Umbilical cord (tissue), 2 donors: ENCODE measurements at places on chromosomes 1 and 21.
A peak's percentile ranks its signal among the peaks of the same experiment; 100 is the strongest.

- no peak for DNase-seq
Measured at GRCh38 chr1:214633686-214634085, 30.7 kb downstream of the CENPF start.

DNA sequence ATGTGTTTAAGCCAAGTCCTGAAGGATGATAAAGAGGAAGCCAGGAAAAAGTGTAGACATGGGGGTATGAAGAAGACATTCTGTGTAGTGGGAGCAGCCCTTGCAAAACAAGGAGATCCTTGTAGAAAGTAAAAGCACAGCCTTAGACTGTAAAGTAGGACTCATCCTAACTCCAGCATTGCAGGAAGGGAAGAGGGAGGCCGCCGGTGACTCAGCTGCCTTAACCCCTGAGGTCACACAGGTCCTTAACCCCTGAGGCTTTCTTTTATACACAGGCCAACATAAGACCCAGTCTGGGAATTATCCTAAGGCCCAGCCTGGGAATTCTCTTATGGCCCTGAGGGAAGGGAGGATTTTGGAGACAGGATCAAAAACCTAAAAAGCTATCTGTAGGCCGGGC lies 18.0 kb downstream of the PGM1 start:
- DNase-seq, result no peak

DNA sequence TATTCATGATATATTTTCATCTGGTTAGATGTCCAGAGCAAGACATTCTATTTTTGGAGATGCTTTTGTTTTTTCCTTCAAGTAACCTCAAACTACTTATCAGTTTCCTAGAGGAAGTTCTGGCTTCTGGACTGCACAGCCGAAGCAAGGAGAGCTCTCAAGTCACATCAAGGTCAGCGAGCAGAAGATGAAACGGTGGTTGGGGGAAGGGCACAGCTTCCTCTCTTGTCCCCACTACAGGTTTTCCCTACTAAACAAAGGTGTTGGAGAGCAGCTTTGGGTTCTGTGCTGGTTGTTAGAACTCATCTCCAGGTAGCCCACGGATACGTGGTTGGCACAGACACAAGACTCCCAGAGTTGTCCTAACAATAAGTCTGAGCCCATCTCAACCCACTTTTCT lies 5.1 kb upstream of the PLEKHO1 start:
- DNase-seq, result no peak

- peak; percentile 93 for DNase-seq
Measured at GRCh38 chr1:119358636-119359035, 9.9 kb upstream of the HAO2 start.

DNA sequence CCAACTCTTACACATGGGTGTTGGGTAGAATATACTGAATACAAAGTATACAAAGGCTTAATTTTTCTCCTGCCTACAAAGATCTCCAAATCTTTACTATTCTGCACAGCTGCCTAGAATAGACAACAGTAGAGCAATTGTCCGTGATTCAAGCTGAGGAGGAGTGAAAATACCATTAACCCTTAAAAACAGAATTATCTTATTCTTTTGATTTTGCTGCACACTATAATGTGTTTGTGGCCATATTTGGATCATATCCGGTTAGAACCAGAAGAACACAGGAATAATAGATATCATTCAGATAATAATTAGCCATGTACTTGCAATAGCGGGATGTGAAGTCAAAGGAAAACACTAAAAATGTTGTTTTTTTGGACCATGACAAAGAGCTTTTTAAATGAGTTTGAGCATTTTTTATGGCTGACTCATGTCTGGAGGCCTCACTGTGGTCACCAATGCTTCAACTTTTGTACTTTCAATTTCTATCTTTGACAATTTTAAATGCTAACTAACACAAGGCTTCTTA lies 197.6 kb upstream of the FOXD3 start:
- DNase-seq, result peak; percentile 26

GRCh38 chr1:222987674-222988076 lies 155.4 kb downstream of the TLR5 start:
- DNase-seq, result no peak

DNA sequence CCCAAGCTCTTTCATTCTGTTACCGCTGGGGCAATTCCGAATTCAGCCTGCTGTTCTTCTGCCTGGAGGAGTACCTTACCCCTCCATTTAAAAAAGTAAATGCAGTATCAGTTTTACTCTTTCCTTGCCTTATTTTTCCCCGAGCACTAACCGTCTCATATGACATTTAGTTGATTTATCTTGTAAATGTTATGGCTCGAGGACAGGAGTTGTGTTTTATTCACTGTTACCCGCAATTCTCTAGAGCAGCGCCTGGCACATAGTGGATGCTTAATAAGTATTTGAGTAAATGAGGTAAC lies 425 bp upstream of the TADA1 start:
- DNase-seq, result no peak

- DNase-seq, result no peak
Measured at GRCh38 chr1:37156646-37157045, 122.3 kb upstream of the GRIK3 start.

DNA sequence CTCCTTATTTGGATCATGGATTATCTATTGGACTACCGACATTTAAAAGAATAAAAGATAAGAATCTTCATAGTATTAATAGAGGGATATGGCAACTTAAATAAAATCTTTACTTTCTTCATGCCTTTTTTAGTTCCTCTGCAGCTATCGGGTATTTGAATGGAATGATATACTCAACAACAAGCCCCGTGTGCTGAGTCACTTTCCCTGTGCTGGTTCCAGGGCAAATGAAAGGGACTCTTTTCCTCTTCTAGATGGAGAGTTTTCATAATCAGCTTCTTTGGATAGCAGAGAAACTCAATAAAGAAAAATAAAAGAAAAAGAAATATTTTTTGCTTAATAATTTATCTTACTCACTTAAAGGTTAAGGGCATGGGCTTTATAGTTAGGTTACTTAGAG lies 213.7 kb downstream of the LRRC40 start:
- DNase-seq, result no peak

GRCh38 chr1:206545351-206545750 lies 38.0 kb downstream of the RASSF5 start:
- DNase-seq, result no peak

- DNase-seq, result peak; percentile 84
Measured at GRCh38 chr21:17491716-17492414, 21.0 kb upstream of the CXADR start.

GRCh38 chr1:243336163-243336562 lies 80.3 kb downstream of the SDCCAG8 start:
- DNase-seq, result no peak

DNA sequence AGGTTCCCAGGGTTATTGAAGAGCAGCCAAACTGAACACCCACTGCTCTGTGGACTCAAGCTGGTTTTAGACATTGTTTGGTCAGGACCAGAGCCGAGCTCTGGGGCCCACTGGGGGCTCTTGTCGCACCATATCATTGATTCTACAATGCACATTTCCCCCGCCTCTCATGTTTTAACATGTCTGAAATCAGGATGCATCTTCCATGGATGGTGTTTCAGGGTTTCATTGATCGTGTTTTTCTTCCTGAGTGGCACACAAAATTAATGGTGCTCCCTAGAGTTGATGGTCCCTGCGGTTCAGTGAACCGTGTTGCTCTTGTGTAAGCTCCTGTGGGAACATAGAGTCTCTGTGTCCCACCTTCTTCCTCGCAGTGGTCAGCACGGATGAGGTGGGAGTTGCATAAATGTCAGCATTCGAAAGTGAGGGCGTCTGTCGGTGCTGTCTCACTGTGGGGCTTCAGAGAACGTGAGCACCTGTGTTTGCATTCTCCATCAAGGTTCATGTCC lies 38.3 kb downstream of the GALNT2 start:
- DNase-seq, result no peak

- no peak for DNase-seq
Measured at GRCh38 chr1:37622131-37622530, 12.6 kb downstream of the RSPO1 start.

- DNase-seq, result no peak
Measured at GRCh38 chr1:89710498-89711139, 77.7 kb downstream of the LRRC8C start.

- no peak for DNase-seq
Measured at GRCh38 chr1:21834666-21835065, 22.6 kb downstream of the LDLRAD2 start.

DNA sequence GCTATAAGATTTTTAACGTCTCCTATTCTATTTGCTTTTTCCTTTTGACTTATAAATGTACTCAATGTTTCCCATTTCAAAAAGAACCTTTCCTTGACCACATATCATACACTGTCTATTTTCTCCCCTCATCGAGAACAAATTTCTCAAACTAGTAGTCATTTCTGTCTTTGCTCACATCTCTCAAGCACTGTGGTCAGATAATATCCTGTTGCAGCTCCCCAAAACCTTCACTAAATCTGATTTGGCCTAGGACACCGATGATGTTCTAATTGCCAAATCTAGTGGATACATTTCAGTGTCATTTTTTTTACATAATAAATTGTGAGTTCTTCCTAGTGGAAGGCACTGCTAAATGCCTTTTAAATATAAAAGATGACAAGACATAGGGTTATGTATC lies 19.4 kb downstream of the CXADR start:
- DNase-seq, result no peak

GRCh38 chr1:224767031-224767430 lies 150.9 kb downstream of the CNIH3 start:
- no peak for DNase-seq

- no peak for DNase-seq
Measured at GRCh38 chr1:151344291-151344690, 2.8 kb downstream of the RFX5 start.

- DNase-seq, result no peak
Measured at GRCh38 chr1:79264975-79265818, 258.7 kb upstream of the ADGRL4 start.

DNA sequence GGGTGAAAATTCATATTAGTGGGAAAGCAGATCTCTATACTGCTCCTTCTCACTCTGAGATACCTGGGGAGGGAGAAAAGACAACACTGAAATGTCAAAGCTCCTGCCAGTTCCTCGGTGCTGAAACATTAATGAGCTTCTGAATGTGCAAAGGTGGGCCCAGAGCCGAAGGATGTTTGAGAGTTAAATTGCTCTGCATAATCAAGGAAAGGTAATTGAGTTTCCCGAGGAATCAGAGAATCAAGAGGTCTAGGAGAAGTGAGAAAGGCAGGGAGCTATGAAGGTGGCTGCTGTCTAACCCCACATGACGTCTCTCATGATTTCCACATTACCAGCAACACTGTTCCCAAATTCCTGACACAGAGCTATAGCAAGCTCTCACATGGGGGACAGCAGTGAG lies 346.7 kb downstream of the SMYD3 start:
- DNase-seq, result no peak

- DNase-seq, result no peak
Measured at GRCh38 chr1:218748071-218748470, 402.9 kb downstream of the TGFB2 start.

GRCh38 chr1:158008630-158009029 lies 15.2 kb downstream of the KIRREL1 start:
- DNase-seq, result no peak

- DNase-seq, result peak; percentile 64
Measured at GRCh38 chr1:46747683-46748288, 28.9 kb upstream of the EFCAB14 start.

GRCh38 chr21:38365521-38365920 lies 108.7 kb downstream of the KCNJ15 start:
- DNase-seq, result no peak

DNA sequence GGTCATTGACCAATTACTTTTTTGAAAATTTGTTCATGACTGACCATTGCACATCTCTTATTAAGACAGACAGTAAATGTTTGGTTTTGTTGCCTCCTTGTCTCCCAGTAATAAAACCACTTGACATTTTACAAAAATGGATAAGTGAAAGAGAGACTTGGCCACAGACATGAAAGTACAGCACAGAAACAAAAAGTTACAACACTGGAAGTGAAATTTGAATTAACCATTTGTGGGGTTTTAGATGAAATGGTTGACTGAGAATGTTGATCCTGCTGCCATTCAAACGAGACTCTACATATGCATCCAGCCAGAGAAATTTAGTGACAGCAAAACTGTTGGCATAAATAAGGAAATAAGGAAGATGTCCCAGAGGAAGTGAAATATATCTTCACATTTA lies 79.3 kb upstream of the B3GALT2 start:
- DNase-seq, result no peak
